ENCODE measurements at places on chromosomes 7 and 10.

GRCh38 chr10:90447831-90448230 is 410.0 kb downstream of the HTR7 start:
- no peak for DNase-seq

DNA sequence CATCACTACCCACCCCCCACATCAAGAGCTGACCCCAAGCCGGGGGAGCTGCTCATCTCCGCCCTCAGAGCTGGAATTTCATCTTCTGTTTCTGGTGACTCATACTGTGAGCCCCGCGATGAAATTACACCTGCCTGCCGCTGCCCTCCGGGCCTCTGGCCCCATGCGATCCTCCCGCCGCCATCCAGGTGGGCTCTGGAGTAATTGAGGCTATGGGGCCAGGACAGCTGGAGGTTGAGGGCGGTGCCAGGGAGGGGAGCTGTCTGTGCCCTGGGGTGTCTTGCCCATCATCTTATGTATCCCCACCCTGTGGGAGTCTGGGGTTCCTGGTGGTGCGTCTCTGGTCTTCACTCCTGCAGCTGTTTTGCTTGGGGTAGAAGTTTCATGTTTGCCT is 9.0 kb downstream of the GTF2IRD1 start:
- no peak for DNase-seq

DNA sequence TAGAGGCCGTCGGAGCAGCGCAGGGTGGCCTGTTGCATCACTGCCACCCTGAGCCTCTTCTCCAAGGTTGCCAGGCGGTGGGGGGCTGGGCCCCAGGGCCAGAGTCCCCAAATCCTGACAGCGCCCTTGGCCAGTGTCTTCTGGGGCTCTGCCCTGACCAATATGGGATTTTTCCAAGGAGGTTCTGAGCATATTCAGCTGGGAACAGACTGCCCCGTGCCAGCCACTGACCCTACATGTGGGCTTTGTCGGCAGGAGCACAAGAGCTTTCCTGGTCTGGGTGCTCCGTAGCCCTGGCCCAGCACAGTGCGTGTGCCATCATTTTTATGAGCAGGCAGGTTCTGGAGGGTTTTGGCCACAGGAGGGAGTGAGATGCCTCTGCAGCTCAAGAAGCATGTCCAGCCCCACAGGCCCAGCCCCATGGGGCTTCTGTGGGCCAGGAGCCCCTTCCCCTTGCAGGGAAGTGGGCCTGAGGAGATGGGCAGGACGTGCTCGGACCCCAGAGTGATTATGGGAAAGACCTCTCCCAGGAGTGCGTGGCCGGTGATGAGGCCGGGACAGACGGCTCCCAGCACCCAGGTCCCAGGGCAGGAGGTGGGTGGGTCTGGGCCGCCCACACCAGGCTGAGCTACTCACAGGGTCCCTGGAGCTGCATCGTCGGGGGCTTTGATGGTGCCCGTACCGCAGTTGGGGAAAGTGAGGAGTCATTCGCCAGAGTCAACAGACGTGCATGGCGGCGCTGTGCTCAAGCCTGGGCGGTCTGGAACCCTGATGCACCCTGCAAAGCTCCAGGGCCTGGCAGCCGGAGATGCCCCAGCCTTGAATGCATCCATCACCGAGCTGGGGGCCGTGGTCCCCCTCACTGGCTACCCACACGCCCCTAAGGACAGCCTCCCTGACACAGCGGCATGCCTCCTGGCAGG is 66.6 kb downstream of the PWWP2B start:
- DNase-seq, result peak; percentile 58

- DNase-seq, result no peak
Observed at GRCh38 chr7:2092279-2092678, 140.5 kb downstream of the MAD1L1 start.

DNA sequence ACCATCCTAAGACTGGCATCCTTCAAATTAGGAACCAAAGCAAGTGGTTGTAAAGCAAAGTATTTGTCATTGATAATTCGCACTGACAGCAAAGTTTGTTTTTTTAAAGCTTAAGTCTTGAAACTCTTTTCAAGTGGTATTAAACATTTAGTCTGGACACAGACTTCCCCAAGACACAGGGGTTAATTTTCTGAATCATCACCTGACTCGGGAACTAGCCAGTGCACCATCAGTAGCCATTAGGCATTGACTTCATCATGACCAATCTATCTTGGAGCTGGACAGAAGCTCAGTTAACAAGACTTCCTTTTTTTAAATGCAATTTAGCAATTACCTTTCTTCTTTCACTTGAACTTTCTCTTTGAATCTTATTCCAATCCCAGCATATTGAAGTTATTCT is 210.6 kb downstream of the ZNF365 start:
- no peak for DNase-seq

GRCh38 chr10:43265799-43266721 is 805 bp downstream of the RASGEF1A start:
- DNase-seq, result no peak

DNA sequence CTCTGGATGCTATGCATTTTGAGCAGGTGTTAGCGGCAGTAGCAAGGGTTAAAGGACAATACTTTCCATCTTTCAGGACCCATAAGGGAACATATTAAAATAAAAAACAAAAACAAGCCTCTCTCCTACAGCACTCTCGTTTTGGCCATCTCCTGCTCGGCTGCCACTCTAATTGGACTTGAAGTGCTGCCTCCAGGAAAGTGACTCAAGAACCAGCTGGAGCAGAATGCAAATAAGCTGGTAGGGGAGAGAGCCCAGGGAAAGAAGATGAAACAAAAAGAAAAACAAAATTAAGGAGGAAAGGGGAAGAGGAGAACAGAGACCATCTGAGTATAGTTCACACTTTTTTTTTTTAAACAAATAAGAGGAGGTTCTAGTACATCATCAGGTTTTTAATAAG is 65.6 kb downstream of the HBP1 start:
- DNase-seq, result no peak

DNA sequence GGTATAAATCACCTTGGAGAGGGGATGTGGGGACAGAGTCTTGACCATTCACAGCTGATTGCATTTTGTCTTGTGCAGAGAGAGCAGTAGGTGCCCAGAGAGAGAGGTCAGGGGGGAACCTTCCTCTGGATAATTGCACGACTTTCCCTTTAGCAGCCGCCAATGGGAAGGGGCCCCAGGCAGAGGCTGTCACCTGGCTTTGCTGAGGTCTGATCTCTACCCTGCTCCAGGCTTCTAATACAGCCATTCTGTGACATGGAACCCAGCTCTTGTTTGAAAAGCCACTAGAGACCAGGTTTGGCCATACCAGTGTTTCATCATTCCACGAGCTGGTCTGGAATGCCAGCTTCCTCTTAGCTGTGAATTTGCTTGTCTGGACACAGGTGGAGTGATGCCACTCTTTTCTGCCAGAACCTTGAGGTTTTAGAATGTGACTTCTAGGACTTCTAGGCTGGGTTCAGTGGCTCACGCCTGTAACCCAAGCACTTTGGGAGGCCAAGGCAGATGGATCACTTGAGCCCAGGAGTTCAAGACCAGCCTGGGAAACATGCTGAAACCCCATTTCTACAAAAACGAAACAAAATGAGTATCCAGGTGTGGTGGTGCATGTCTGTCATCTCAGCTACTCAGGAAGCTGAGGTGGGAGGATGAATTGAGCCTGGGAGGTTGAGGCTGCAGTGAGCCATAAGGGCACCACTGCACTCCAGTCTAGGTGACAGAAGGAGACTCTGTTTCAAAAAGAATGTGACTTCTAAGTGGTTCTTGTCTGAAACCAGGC is 159.9 kb downstream of the CAMK1D start:
- no peak for DNase-seq

DNA sequence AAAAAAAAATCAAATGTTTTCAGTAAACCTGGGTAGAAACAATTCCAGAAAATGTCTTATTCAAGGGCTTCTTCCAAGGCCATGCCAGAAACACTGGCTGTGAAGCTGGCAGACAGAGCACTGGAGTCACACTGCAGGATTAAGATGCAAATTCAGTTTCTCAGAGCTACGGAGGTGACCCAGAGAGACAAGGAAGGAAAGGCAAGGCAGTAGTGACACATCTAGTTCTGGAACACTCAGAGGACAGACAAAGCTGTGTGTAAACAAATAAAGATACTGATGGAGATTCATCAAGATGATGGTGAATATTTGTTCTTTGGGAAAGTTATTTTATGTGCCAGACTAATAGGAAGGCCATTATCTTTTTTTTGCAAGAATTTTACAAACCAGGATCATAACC is 608.3 kb upstream of the C7orf33 start:
- no peak for DNase-seq

DNA sequence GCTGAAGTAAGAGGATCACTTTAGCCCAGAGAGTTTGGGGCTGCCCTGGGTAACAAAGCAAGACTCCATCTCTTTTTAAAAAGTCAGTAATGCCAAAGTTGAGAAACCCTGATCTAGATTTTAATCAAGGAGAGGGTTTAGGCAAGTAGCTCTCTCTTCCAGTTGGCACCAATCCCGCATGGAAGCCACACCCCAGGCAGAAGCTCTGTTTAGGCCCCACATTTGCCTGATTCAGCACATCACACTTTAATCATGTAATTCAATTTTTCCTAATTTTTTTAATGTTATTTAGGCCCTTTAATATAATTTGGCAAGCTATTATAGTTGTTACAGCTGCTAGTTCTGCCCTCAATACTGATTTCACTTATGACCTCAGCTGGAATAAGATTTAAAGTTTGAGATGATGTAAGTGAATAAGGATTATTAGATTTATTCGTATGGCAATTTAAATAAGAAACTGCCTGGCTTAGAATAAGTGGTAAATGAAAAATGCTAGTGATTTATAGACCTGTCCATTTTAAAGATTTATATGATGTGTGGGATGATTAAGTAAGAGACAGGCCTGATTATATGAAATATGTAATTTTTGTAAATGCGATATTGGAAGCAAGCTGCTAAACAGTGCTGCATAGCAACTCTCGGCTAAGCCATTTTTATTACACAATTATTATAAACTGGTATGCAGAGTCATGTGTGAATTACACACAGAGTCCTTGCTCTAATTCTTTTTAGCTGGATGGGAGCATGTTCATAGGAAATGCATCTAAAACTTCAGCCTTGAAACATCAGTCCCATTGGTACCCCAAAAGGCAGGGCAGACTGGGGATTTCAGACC is 80.2 kb upstream of the NFE2L3 start:
- no peak for DNase-seq

DNA sequence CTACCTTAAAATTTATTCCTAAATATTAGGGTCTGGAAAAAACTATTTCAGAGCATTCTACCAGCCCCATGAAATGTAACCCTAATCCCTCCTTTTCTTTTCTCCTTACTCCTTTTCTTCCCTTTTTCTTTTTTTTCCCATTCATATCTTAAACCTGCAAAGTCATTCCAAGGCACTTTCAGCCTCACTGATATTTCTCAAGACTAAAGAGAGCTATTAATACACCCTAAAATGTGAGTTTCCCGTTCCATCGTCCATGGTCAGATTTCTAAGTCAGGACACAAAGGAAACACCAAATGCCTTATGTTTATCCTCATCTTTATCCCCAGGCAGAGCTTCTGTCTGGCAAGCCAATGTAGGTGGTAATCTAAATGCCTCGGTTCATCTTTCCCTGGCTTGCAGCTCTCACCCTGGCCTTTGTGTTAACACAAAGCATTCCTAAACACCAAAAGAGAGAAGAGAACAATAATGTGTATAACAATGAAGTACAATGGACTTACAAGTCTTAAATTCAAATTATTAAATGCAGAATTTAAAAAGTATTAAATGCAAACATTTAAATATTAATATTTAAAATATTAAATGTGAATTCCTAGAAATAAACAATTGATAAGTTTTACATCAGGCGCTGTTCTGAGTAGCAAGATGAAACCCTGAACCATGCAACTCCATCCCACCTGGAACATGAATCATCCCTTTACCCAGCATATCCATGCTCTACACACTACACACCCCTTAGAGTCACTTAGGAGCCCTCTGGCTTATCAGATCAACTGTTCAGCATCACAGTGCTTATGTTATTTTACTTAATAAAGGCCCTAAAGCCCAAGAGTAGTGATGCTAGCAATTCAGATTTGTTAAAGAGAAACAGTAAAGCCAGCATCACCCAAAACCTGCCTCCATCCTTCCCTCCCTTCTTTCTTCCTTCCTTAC is 26.8 kb downstream of the MICU1 start:
- DNase-seq, result no peak

DNA sequence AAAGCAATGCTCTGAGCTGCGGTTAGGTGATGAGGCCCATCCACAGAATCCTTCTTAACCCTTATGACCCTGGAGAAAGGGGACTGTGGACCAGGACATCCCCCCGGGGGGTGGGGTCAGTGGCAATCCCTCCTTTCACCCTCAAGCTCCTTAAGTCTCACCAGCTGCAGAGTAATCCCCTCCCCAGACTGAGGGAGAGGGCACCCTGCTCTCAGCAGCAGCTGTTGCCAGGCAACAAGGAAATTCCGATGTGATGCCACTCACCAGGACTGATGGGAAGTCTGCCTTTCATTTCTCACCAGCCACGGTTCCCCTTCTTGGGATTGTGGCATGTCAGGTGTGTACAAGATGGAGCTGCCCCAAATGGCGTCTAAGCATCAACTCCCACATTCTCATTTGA is 129.6 kb downstream of the DOCK1 start:
- no peak for DNase-seq

DNA sequence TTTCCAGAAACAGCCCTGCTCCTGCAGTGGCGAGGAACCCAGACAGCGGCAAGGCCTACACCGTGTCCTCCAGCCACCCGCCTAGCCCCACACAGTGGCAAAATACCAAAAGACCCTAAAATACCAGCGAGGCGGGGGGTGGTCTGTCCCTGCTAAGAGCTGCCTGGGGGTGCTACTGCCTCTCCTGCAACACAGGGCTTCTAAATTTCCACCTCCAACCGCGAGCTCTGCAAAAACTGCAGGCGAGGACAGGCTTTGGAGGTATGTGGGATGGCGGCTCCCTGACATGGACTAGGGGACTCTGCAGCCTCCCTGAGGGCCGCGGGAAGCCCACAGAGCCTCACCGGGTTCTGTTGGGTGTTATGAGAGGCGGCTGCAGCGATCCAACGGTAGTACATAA is 122.3 kb downstream of the WDR37 start:
- DNase-seq, result no peak

DNA sequence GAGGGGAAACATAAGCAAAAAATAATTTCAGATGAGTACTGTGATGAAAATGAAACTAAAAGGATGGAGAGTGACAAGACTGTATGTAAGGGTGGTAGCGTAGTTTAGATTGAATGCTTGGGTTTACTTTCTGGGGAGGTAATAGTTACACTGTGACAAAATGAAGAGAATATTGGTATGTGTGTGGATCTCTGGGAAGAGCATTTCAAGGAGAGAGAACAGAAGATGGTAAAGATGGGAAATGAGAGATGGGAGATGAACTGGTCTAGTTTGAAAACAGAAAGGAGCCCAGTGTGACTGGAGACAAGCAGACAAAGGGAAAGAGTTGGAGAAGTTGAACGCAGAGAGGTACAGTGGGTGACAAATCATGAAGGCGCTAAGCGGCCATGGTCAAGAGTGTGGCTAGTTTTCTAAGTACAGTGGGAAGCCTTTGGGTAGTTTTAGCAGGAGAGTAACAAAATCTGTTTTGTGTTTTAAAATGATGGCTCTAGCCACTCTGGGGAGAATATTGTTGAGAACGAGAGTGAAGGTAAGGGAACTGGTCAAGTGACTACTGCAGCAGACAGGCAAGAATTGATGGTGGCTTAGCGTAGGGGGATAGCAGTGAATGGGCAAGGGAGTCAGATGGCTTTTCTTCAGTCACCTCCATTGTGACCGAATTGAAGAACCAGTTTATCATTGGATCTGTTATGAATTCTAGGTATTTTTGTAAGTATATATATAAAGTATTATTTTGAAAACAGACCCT is 22.6 kb downstream of the PALS2 start:
- DNase-seq, result no peak

- DNase-seq, result no peak
Observed at GRCh38 chr7:66504131-66504530, 124.5 kb upstream of the KCTD7 start.
